ENCODE measurements at places on chromosomes 13 and 19. TPM values are rescaled to one million over a fixed set of nuclear protein-coding genes. Genes with fewer than 3 reads are reported as not detected.

GRCh38 chr13:109255141-109255856 is 531.1 kb downstream of the IRS2 start:
- H3K27me3 ChIP-seq: no peaks in the 10 kb centered on the region
- no peak for DNase-seq
- no peaks in the 10 kb centered on the region for H3K36me3 ChIP-seq
- no peaks in the 10 kb centered on the region for H3K4me1 ChIP-seq
- H3K27ac ChIP-seq: no peak overlapping the region
- H3K4me3 ChIP-seq: no peak overlapping the region

GRCh38 chr19:17999684-18000479 is 8.1 kb upstream of the ARRDC2 start:
- peaks cover 31% of the 10 kb centered on the region for H3K4me1 ChIP-seq
- peak overlapping the region; percentile 100 for H3K27ac ChIP-seq
- no peak for DNase-seq
- peaks cover under 1% of the 10 kb centered on the region for H3K27me3 ChIP-seq

DNA sequence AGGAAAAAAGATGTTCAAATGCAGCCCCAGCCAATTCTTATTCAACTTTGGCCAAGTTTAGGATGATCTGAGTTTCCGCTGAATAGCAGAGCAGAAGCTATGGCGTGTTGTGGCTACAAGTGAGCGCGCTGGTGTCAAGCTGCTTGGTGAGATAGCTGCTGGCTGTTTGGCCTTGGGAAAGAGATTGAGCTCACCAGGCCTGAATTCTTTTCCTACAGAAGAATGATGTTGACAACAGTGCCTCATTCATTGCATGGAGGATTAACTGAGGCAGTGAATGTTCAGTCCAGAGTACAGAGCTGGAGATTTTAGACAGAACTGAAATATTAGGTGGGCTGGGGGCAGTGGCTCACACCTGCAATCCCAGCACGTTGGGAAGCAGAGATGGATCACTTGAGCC is 31.5 kb upstream of the MAP3K10 start:
- no peak overlapping the region for H3K27ac ChIP-seq
- peaks cover 18% of the 10 kb centered on the region for H3K4me1 ChIP-seq
- H3K27me3 ChIP-seq: no peaks in the 10 kb centered on the region
- no peak overlapping the region for H3K4me3 ChIP-seq
- H3K36me3 ChIP-seq: no peaks in the 10 kb centered on the region
- no peak for DNase-seq

- H3K4me3 ChIP-seq: no peak overlapping the region
- H3K36me3 ChIP-seq: no peaks in the 10 kb centered on the region
- no peak for DNase-seq
- no peaks in the 10 kb centered on the region for H3K27me3 ChIP-seq
Measured at GRCh38 chr13:38024431-38024830, 154.9 kb upstream of the TRPC4 start.

DNA sequence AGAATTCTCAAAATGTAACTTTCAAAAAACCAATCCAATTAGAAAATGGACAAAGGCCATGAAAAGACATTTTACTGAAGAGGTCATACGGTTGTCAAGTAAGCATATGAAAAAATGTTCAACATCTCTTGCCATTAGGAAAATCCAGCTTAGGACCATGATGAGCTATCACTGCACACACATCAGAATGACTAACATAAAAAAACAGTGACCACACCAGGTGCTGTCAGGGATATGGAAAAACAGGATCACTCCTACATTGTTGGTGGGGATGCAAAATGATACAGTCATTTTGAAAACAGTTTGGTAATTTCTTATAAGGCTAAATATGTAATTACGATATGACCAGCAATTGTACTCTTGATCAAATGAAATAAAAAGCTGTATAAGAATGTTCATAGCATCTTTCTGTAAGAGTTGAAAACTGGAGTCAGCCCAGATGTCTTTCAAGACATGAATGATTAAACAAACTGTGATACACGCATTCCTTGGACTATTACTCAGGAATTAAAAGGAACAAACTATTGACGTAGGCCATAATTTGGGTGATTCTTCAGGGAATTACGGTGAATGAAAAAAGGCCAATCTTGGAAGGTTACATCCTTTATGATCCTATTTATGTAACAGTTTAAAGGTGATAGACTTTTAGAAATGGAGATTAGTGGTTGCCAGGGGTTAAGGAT is 26.9 kb upstream of the RCBTB2 start:
- H3K4me3 ChIP-seq: peak overlapping the region; percentile 26
- peaks cover 65% of the 10 kb centered on the region for H3K4me1 ChIP-seq
- H3K27me3 ChIP-seq: peaks cover 9% of the 10 kb centered on the region
- DNase-seq: peak; percentile 5
- H3K36me3 ChIP-seq: peaks cover 56% of the 10 kb centered on the region
- peak overlapping the region; percentile 44 for H3K27ac ChIP-seq

DNA sequence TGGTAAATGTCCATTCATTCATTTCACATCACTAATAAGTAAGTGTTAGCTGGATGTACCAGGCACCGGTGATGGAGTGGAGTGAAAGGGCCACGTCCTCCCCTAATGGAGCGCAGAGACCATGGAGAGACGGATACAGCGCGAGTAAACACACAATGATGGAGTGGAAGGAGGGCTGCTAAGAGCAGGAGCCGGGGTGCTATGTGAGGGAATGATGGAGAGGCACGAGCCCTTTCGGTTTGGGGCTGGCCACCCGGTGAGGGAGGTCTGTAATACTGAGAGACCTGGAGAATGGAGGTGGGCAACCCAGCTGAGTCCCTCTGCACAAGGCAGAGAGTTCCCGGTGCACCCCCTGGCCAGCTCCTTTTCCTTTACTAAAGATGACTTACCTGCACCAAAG is 53.7 kb downstream of the PEPD start:
- peaks cover 6% of the 10 kb centered on the region for H3K4me1 ChIP-seq
- no peak for DNase-seq
- no peaks in the 10 kb centered on the region for H3K36me3 ChIP-seq
- H3K27me3 ChIP-seq: no peaks in the 10 kb centered on the region
- peak overlapping the region; percentile 60 for H3K27ac ChIP-seq

- H3K36me3 ChIP-seq: no peaks in the 10 kb centered on the region
- no peaks in the 10 kb centered on the region for H3K4me1 ChIP-seq
- no peaks in the 10 kb centered on the region for H3K27me3 ChIP-seq
- no peak overlapping the region for H3K27ac ChIP-seq
Measured at GRCh38 chr13:106821979-106822378, 254.0 kb upstream of the ARGLU1 start.

DNA sequence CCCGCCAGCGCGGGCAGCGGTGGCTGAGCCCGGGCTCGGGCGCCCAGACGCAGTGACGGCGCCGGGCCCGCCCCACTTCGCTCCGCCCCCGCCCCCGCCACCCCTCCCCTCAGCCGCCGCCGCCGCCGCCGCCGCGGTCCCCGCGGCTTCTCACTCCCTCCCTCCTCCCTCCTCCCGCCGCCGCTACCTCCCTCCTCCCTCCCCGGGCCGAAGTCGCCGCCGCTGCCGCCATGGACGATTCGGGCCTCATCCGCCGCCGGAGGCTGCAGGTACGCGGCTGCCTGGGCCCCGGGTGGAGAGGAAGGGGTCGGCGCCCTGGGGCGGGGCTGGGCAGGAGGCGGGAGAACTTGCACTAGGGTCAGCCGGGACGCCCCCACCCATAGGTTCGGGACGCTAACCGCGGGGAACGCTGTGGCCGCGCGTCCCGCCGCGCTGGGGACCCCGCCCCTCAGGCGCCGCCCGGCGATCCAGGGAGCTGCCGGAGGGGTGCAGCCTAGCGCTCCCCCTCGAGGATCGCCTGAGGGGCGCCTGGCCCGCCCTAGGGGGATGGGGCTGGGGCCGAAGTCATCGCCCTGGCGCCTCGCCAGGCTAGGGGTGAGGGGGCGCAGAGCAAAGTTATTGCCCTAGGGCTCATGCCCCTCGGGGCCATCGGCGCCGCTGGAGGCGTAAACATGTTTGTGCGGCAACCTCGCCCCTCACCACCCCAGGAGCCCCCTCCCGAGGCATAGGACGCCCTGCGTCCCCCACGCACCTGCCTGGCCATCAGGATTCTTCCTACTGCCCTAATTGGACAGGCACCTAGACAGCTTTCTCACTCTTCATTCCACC is 427 bp downstream of the RTBDN start:
- H3K4me1 ChIP-seq: peaks cover 15% of the 10 kb centered on the region
- H3K4me3 ChIP-seq: no peak overlapping the region
- DNase-seq: peak; percentile 48
- peaks cover 68% of the 10 kb centered on the region for H3K27me3 ChIP-seq

DNA sequence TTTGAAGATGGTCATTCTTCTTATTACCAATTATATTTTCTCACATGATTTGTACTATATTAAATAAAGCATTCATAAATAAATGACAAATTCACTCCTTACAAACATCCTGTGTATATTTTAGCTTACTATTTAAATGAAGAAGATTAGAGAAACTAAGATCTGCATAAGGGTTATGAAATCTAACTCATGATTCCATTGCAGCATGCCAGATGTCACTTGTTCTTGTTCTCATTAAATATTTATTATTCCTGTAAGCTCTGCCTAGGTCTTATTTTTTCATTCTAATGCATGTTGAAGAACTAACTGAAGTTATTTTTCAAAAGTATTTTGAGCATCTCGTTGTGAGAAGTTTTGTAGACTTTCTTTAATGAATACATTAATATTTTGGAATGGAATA is 18.3 kb downstream of the NUP58 start:
- no peak for DNase-seq
- no peak overlapping the region for H3K4me3 ChIP-seq
- H3K36me3 ChIP-seq: peaks cover 38% of the 10 kb centered on the region
- no peaks in the 10 kb centered on the region for H3K27me3 ChIP-seq

DNA sequence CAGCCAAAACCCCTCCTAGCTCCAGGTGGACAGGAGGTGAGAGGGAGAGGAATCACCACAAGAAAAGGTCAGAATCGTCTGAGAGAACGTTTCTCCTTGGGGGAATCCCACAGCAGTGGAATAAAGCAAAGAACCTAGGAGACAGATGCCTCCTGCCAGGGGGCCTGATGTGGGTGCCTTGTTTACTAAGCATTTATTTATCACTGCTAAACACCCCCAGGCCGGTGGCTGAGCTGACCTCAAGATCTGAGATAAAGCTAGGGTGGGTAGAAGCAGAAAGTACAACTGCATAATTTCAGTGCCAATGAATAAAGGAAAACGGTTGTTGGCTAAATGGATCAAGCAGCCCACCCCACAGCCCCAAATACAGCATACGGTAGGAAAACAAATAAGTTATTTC is 33.9 kb upstream of the ATP11A start:
- no peaks in the 10 kb centered on the region for H3K4me1 ChIP-seq
- H3K27ac ChIP-seq: no peak overlapping the region
- no peaks in the 10 kb centered on the region for H3K36me3 ChIP-seq
- H3K4me3 ChIP-seq: no peak overlapping the region

GRCh38 chr13:82713687-82714405 is 1168.4 kb downstream of the SLITRK1 start:
- no peaks in the 10 kb centered on the region for H3K4me1 ChIP-seq
- H3K27me3 ChIP-seq: no peaks in the 10 kb centered on the region
- DNase-seq: no peak

DNA sequence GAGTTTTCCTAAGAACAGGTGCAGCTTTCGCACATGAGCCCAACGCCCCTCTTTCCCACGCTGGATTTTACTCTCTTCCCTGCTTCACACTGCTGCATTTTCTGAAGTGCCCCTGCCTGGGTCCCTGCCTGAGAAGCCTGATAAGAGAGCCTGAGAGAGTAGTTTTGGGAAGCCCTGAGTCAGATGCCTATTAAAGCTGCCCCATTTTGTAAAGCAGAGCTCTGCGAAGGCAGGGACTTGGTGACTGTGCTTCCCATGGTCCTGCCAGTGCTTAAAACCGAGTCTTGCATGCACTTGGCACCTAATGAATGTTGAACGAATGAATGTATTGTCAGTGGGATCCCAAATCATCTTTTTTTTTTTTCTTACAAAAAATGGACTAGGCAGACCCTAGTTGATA is 18.2 kb downstream of the FGF9 start:
- peaks cover 5% of the 10 kb centered on the region for H3K27me3 ChIP-seq
- no peak for DNase-seq
- H3K27ac ChIP-seq: no peak overlapping the region
- no peak overlapping the region for H3K4me3 ChIP-seq
- peaks cover 2% of the 10 kb centered on the region for H3K4me1 ChIP-seq
- H3K36me3 ChIP-seq: no peaks in the 10 kb centered on the region

DNA sequence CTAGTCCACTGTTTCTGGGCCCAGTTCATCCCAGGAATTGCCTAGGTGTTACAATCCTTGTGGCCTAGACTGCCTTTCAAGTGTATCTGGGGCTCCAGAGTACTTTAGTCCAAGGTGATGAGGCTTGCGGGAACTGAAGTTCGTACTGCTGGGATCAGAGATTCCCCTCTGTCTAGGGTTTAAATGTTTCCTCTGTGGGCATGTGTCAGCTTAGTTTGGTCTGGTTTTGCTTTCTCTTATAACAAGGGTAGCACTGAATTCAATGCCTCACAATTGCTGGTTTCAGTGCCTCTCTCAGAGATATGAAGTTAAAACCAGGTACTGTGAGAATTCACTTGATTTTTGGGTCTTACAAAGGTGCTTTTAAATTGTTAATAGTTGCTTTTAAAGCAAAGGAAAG is 30.8 kb downstream of the RGCC start:
- DNase-seq: peak; percentile 38
- no peaks in the 10 kb centered on the region for H3K27me3 ChIP-seq
- peaks cover 18% of the 10 kb centered on the region for H3K36me3 ChIP-seq
- H3K4me3 ChIP-seq: peak overlapping the region; percentile 61
- H3K4me1 ChIP-seq: peaks cover 34% of the 10 kb centered on the region

DNA sequence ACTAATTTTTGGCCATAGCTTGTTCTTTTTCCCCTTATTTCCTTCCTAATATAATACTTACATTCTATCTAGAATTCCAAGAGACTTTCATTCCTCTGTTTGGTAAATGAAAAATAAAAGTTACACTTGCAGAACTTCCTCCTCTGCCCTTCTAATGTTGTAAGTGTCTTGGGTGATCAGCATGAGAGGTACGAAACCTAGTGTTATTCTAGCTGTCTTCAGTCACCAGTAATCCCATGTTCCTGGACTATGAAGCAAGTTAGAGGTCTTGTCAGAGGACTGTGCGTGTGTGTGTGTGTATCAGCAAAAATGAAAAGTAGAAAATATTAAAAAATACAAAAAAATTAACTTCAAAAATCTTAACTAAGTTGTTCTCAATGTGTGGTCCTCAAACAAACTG is 307.0 kb downstream of the SPRY2 start:
- no peak for DNase-seq
- H3K4me3 ChIP-seq: no peak overlapping the region

- peaks cover 36% of the 10 kb centered on the region for H3K4me1 ChIP-seq
- H3K27ac ChIP-seq: peak overlapping the region; percentile 60
- DNase-seq: peak; percentile 39
- H3K36me3 ChIP-seq: peaks cover 15% of the 10 kb centered on the region
Measured at GRCh38 chr19:45153339-45154063, 7.3 kb downstream of the NKPD1 start.

GRCh38 chr19:38878575-38879399 is 712 bp upstream of the RINL start:
- H3K36me3 ChIP-seq: peaks cover 21% of the 10 kb centered on the region
- H3K27me3 ChIP-seq: no peaks in the 10 kb centered on the region
- peak overlapping the region; percentile 98 for H3K27ac ChIP-seq
- no peak for DNase-seq

- no peak for DNase-seq
- no peaks in the 10 kb centered on the region for H3K36me3 ChIP-seq
- H3K4me1 ChIP-seq: no peaks in the 10 kb centered on the region
- no peaks in the 10 kb centered on the region for H3K27me3 ChIP-seq
Measured at GRCh38 chr13:54194233-54195024, 1165.8 kb downstream of the OLFM4 start.

Gene NKPD1
- total RNA-seq: 0.16 TPM

Gene LSR
- total RNA-seq: 25.5 TPM

Gene PRTN3
- not detected for total RNA-seq

Gene NLRP7
- total RNA-seq: not detected

Gene LILRA5
- total RNA-seq: not detected

Gene ZNF569
- total RNA-seq: 9.1 TPM

Gene PLPPR3
- total RNA-seq: not detected

Gene ZNF738
- 20.1 TPM for total RNA-seq

Gene C13orf42
- not detected for total RNA-seq

Gene NXNL1
- total RNA-seq: not detected

Gene ZNF44
- 9.8 TPM for total RNA-seq

All from activated CD8-positive, alpha-beta T cell treated with anti-CD3 and anti-CD28 coated beads, Interleukin-2, amount 10 ng/mL, durations not matched to agents 7 days and 5 days (primary cell).